ENCODE measurements at places on chromosomes 13 and 19.

DNA sequence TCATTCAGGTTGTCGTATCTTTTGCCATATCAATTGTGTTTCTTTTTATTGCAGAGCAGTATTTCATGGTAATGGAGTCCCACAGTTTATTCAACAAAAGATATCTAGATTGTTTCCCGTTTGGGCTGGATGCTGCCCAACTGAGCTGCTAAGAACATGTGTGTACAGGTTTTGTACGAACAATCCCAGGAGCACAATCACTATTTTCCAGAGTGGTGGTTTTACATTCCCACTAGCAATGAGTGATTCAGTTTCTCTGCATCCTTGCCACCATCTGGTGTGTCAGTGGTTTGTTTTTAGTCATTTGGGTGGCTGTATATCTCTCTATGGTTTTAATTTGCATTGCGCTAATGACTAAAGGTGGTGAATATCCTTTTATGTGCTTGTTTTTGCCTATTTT is 52.7 kb upstream of the ZDHHC20 start:
- no peak for DNase-seq

DNA sequence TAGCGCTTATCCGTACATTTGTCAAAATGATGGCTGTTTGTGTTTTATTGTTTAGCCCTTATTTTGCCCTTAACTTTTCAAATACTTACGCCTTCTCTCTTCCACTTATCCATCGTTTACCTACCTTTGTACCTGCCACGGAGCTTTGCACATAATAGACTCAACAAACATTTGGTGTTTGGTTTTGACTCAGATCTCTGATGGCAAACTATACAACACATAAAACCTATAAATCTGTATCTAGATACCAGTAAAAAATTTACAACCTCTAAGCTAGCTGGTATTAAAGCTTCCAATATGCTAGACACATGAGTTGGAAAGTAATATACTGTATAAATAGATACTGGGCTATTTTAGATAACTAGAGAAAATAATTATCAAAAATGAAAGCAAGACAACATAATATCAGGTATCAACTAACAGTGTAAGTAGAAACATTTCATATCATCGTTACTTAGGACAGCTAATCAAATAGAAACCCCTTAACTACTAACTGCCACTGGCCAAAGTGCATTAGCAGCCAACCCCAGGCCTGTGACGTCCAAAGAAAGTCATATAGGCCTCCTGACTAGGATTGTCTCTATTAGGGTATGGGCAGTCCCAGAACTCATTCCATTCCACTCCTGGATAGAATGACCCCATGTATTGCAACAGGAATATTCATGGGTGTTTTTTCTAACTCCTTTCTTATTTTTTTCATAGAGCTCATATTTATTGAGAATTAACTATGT is 53.8 kb downstream of the KCTD12 start:
- no peak for DNase-seq

GRCh38 chr19:54063350-54064116 is at the start of gene VSTM1:
TSS of gene VSTM1 (minus strand) at chr19:54063897. CDS start at chr19:54063777, 120 bp downstream.
- DNase-seq, result no peak

GRCh38 chr13:64755961-64756360 is 2474.2 kb downstream of the PCDH9 start:
- no peak for DNase-seq

DNA sequence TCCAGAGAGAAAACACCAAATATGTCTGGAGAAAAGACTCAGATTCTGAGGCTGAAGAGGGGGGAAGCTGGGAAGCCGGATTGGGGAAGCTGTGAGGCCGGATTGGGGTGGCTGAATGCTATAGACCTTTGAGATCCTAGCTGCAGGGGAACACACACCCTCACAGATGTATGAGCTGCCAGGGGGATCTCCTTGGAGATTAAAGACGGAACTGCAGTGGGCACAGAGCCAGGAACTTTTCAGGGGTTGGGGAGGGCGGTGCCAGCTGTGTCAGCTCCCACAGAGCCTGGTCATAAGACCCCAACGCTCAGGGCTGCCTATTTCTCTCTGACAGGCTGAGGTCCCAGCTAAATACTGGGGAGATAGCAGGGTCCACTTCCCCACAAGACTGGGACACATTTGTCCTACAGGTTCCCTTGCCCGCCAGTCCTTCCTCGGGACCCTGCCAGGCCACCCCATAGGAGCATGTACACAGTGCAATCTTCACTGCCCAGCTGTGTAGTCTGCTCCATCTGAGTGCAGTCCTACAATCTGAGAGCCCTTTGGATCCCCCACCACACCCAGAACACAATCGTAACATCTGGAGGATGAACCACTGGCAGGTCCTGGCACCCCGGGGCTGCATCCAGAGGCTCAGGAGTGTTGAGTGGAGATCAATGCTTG is 1893.9 kb downstream of the PCDH9 start:
- no peak for DNase-seq

All from stimulated activated CD8-positive, alpha-beta memory T cell treated with anti-CD3 and anti-CD28 coated beads, Interleukin-2, amount 100 ng/mL, for 1 hour (primary cell).